ENCODE measurements at places on chromosomes 2 and 18.

DNA sequence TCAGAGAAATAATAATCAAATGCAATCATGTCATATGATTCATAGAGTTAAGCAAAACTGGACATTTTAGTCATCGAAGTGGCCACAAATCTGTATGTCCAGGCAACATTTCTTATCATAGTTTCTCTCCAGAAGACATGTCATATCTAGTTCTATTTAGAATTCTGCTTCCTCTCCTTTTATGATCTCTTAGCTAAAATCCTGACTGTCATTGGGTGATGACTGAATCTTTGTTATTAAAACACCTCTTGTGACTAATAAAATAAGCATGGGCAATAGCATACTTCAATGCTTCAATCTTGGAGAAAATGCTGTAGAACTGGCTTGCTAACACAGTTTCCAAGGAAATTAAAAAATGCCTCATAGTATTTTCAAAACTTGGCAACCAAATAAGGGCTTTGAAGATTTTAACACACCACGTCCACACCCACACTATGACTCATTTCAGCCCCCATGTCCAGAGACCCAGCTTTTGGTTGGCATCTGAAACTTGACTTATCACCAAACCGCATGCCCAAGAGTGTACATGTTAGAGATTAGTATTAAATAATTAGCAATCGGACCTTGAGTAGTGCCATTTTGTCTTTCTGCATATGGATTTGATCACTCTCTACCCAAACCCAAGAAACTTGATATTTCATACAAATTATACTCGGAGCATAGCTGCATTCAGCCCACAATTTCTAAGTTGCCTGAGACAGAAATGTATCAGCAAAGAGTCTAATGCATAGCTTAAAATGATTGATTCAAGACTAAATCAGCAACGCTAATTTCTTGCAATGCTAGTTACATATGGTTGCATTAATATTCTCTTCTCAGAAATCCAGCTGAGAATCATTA lies 106.5 kb upstream of the ETAA1 start:
- DNase-seq: no peak

DNA sequence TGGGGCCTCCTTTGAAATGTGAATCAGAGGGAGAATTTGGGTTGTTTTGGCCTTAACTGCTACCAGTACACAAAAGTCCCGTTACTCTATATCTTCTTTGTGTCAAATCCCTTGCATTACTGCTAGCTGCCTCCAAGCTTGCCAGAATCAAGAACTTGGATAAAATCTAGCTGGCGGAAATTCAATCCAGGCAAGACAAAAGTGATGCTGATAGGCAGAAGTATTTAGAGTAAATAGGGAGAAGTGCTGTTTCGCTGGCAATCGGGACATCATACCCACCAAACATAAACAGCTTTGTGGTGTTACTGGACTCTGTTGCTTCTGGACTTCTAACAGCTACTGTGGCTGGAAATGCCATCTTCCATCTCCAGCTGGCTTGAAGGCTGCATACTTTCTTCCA lies 2.5 kb downstream of the IFIH1 start:
- DNase-seq: no peak

- DNase-seq: no peak
Measured at GRCh38 chr2:132977812-132978529, 308.0 kb upstream of the LYPD1 start.

- no peak for DNase-seq
Measured at GRCh38 chr2:181129364-181130056, 149.1 kb downstream of the UBE2E3 start.

GRCh38 chr18:57333940-57334339 lies 18.4 kb upstream of the ST8SIA3 start:
- no peak for DNase-seq

- DNase-seq: no peak
Measured at GRCh38 chr2:211387734-211388133, 831.3 kb downstream of the CPS1 start.

- DNase-seq: no peak
Measured at GRCh38 chr2:204853905-204854304, 308.6 kb downstream of the PARD3B start.

GRCh38 chr2:120930864-120931263 lies 195.2 kb downstream of the GLI2 start:
- DNase-seq: no peak

DNA sequence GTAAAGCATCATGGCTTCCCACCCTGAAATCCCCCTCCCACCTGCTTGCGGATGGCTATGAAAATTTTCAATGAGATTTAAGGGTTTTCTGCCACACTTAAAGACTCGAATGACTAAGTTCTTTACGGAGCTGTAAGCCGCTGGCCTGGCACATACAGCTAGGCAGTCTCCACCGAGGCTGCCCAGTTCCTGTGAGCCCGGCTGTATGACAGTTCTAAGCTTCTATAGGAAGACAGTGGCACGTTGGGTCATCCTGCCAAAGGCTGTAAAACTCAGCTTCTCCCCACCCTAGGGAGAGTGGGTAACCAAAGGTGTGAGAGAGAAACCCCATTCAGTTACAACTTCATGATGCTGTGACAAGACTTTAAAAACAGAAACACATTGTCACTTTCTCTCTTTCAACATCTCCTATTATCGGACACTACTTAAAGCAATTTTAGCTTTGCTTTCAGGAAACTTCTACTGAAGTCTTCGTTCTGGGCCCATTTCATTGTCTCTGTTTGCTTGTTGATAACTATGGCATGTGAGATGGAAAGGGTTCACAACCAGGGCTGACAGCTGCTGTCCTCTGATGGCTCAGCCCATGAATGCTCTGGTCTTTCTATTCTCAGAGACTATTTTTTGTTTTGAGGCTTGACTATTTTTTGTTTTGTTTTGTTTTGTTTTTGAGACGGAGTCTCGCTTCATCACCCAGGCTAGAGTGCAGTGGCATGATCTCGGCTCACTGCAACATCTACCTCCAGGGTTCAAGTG lies 7.1 kb downstream of the CASP8 start:
- no peak for DNase-seq

DNA sequence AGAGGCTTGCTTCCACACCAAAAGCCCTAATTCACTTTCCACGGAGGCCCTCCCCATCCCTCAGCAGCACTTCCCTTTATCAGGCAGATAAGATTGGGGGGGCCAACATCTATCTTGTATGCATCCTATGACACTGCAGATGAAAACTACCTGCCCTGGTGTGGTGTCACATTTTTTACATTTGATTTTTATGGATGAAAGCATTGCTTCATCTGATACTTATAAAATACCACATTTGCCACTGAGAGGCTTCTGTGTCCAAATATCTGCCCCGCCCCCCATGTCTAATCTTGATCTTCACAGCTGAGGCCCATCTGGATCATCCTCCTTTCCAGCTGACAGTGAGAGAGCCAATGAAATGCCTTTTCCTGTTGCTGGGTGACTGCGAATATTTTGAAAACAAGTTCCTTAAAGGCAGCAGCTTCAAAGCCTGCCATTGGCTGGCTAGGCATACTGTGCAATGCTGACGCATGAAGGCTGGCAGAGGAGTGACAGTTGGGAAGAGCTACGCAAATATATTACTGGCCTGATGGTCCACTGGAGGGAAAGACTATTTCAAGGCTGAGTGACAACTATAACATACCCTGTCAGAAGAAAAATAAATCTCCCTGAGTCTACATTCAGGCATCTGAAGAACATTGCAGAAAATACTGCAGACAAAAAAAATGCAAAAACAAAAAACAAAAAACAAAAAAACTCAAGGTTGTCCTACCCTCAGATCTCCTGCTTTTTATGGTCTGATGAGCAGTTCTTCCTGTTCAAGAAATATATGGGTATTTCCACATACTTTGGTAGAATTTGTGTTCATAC lies 318.7 kb downstream of the PDE11A start:
- peak; percentile 67 for DNase-seq

GRCh38 chr2:239095460-239096081 lies 247.7 kb downstream of the TWIST2 start:
- no peak for DNase-seq

DNA sequence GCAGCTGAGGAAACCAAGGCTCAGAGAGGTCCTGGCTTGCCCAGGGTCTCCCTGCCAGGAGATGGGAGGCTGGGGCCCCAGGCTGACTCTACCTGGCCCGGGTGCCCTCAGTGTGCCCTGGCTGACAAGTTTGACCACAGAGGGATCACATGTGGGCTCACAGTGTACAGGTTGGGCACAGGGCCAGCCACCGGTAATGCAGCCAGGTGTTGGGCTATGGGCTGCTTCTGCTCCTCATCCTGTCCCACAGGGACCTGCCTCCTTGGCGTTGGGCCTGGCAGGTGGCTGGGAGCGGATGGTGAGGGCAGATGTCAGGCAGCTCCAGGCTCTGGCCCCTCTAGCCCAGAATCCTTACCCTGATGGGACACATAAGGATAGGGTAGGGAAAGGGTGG lies 250.5 kb downstream of the LOXHD1 start:
- no peak for DNase-seq

- DNase-seq: no peak
Measured at GRCh38 chr2:218123986-218124385, 1.8 kb upstream of the CXCR2 start.

DNA sequence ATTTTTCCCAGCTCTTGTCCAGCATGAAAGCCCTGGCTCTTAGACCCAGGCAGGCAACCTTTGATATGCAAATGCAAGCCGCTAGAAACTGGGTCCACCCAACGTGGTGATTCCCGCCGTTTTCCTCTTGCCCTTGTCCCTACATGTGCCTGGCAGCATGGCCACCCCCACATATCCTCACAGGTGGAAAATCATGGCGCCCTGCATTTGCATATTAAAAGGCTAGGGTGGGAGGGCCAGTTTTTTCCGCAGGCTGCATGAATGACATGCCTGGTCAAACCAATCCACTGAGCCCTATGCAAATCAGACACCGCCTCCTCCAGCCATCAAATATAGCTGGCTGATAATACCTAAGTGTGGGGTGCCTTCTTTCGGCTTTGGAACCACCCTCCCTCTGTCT lies 1091.8 kb upstream of the NXPH2 start:
- no peak for DNase-seq

GRCh38 chr18:3236470-3236869 lies 11.1 kb upstream of the MYL12A start:
- DNase-seq: peak; percentile 79

GRCh38 chr2:190693533-190694232 lies 44.8 kb downstream of the NAB1 start:
- no peak for DNase-seq

- DNase-seq: no peak
Measured at GRCh38 chr2:203808046-203808750, 59.4 kb upstream of the CTLA4 start.

DNA sequence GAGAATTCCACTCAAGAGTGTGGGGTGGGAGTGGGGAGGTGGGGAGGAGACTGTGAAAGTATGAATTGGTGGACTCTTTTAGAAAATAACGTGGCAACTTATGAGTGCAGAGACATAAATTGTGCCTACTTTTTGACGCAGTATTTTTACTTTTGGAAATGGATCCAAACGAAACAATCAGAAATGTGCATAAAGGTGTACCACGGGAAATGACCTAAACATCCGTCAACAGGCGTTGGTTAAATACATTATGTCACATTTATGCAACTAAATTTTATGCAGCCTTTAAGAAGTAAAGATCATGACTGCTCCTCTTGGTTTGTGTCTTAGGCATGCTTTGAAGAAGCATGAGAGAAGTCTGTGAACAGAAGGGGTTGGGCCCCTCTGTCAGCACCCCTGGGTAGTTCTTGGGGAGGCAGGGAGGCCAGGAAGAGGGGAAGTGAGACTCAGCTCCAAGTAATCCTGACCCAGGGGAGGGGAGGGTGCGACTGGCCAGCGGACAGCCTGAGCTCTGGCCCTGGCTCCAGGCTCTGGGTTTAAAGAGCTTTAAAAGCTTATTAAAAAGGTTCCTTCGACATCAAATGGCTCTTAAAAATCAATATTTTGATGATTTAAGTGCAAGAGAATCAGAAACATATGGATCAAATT lies 126.4 kb upstream of the HAAO start:
- no peak for DNase-seq

DNA sequence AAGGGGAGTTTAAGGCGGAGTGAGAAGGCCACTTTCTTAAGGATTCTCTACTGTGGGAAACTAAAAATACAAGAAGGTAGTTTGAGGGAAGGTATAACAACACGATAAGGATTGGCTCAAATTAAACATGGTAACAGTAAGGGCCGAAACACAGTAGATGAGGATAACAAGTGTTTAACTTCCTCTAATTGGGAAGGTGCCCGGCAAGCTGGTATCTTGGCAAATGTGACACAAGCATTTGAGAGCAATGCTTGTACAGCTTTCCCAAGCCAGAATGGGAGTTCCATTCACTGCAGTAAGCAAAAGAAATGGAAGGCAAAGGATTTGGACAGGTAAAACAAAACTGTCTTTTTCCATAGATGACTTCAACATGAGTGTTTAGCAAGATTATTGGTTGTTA lies 19.8 kb downstream of the USP40 start:
- no peak for DNase-seq

GRCh38 chr2:208375491-208376068 lies 31.0 kb upstream of the PTH2R start:
- DNase-seq: no peak

All from LNCaP clone FGC (cell line).